ENCODE measurements at places on chromosomes 1 and 21.

DNA sequence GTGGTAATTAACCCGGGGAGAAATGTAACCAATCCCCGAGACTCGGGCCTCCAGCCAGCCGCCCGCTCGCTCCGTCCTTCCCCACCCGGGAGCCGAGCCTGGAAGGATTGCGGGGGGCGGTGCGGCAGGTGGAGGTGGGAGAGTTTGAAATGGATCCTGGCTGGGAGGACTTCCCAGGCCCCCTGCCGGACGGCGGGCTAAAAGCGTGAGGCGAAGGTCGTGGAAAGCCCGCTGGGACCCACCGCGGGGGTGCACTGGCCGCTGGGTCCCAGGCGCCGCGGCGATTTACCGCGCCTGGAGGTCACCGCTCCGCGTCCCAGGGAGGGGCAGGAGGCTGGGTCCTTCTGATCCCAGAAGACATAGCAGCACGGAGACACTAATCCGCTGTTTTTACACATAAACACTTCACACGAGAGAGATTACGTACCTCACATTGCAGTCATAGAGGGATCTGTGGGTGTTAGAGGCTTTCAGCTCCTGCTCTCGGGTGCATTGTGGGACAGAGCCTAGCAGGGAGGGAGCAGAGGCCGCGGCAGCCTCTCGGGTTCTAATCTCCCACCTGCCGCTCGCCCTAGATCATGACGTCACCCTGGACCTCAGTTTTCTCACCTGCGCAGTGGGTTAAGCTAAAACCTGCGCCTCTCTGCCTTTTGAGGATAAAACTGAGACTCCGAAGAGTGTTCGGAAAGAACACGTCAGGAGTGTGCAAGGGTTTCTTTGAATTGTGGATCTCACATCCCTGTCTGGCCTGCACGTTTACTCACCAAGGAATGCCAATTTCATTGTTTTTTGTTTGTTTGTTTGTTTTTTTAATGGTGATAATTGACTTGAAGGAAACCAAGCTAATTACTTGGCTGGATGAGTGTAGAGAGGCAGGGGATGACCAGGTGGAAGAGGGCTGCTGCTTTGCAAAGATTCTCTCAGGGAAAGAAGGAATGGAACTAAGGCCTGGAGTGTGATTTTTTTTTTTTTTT lies 17.1 kb upstream of the TMEM9 start:
- DNase-seq, result peak; percentile 76

GRCh38 chr1:157105988-157106812 lies 6.6 kb upstream of the ETV3L start:
- DNase-seq, result no peak

DNA sequence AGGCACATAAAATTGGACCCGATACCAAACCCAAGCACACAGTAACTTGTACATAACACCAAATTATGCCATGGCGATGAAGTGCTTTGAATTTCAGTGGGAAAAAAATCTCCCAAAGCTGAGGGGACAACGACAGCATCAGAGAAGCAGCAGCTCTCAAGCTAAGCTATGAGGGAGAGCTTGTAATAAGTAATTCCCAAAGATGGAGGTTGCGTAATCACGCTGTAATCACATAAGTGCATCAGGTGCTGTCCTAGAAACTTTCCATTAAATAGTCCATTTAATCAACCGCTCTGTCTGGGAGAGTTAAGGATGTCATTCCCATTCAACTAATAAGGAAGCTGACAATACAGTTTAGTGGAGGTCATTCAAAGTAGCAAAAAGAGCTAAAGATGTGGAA lies 37.6 kb upstream of the KRTAP19-8 start:
- DNase-seq, result no peak

DNA sequence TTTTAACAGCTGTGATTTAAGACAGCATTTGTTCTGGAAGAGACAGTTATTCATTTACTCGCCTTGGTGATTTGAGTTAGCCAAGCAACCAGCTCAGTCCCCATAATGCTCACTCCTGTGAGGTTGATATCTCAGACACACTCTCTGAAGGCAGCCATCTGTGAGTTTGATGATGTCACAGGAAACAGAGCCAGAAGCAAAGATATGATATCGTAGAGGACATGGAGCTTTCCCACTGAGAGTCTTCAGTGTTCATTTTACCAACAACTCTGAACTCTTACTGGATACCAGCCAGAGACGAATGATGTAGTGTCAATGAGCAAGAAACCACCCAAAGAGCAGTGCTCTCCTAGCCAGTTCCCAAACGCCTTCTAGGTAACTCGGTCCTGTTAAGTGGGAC lies 219.4 kb downstream of the SLC35F3 start:
- DNase-seq, result no peak

DNA sequence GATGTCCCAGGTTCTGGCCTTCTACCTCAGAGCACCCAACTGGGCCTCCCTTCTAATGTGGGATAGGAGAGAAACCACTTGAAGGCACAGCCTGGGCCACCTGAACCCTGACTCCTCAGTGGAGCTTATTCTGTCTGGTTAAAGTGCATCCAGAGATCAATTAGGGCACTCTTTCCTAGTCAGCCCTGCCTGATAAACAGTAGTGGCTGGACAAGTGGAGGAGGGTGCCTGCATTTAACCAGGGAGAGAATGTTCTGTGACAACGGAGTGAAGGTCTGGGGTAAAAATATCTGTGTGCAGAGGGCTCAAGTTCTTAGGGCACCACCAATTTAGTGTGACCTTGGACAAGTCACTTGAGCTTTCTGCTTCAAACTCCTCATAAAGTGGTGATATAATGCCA lies 101.8 kb downstream of the FAM78B start:
- DNase-seq, result no peak

GRCh38 chr1:93663208-93663614 lies 18.4 kb downstream of the BCAR3 start:
- no peak for DNase-seq

GRCh38 chr1:153933955-153934354 lies 11.2 kb upstream of the GATAD2B start:
- DNase-seq, result no peak

GRCh38 chr1:24898152-24898908 lies 31.7 kb downstream of the RUNX3 start:
- peak; percentile 12 for DNase-seq

DNA sequence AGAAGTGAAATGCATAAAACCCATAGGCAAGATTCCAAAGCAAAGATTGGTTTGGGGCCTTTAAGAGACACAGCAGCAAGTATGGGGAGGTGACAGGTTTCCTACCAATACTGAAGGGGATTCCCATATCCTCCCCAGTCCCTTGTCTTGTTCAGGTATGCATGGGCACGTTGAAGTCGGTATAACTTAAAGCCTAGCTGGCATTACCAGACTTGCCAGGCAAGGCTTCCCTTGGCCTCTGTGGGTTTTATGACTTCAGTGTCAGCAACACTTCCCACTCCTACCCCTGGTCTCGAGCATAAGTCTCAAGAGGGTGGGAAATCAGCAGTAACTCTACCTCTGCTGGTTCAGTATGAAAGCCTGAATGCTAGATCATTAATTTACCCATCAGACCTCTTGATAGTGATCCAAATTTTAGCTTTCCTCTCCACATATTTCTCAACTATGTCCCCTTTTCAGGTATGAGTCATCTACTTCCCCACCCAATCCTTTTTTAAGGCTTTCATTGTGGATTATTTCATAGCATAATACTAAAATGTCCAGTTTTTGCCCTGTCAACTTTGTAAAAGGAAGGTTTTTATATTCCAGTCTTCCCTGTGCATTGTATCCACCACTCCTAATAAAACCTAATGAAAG lies 6.8 kb downstream of the CYP4X1 start:
- DNase-seq, result no peak

DNA sequence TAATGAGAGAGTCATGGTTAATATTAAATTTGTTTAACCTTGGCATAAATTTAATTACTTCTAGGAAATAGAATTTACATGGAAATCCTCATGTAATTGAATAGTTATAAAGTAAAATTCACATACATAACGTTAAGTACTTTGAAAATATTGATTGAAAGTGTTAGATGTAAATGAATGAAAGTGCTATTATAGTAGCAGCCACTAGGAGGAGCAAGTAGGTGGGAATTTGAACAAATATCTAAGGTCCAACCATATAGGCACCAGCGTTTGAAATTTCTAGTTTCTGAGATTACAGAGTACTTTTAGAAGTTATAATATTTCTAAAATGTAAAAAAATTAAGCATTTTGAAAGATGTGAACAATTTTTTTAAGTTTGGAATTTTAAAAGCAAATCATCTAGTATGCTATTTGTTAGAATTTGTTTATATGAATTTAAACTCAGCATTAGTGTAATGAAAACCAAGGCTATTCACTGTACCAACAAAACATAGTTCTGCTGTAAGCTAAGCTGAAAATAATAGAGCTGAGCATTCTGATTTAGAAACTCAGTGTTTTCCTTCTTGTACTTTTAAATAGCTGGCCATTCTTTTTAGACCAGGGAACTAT lies 3.3 kb downstream of the B3GALT2 start:
- DNase-seq, result peak; percentile 86

GRCh38 chr1:109931189-109931731 lies 20.6 kb downstream of the CSF1 start:
- DNase-seq, result no peak

DNA sequence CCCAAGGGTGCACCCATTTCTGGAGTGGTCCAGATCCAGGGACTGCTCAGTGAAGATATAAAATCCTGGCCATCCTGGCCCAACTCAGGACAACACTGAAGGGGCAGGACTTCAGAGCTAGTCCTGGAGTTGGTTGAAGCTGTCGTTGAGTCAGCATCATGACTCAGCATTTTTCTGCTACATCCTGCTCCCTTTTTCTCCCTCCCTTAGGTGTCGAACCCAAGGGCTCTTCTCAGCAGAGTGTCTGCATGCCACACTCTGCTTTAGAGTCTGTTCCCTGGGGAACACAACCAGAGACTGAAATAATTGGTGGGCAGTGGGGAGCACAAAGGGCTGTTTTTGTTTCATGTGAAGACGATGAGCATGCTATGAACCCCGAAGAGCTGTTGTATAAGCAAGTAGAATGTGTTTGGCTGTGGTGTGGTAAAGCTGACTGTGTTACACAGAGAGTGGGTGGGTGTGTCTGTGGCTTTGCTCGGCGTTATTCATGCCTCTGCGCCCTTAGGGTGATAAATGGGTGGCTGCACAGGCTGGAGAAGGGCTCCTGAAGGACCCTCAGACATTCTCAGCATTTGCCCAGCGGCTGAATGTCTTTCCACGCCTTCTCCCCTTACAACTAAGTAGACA lies 167.2 kb downstream of the CYYR1 start:
- DNase-seq, result peak; percentile 22

- no peak for DNase-seq
Observed at GRCh38 chr21:33383056-33383888, 19.9 kb upstream of the IFNGR2 start.

GRCh38 chr1:222054416-222054815 lies 312.5 kb upstream of the DUSP10 start:
- DNase-seq, result no peak

DNA sequence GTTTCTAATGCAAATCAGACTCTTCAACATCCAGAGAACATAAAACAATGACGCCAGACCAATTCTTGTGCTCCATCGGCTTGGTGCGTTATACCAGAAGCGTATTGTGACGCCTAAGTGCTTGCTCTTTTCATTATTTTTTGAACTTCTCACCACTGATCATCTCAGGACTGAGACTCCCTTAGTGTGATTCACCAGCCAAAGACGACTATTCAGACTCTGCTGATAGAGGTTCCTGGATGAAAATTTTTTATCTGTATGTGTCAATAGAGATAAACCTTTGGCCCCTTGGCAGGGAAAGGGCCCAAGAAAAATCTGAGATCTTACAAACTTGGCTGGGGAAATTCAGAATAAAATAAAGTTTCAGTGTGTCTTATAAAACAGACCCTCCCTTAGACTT lies 856 bp upstream of the GREM2 start:
- DNase-seq, result no peak

DNA sequence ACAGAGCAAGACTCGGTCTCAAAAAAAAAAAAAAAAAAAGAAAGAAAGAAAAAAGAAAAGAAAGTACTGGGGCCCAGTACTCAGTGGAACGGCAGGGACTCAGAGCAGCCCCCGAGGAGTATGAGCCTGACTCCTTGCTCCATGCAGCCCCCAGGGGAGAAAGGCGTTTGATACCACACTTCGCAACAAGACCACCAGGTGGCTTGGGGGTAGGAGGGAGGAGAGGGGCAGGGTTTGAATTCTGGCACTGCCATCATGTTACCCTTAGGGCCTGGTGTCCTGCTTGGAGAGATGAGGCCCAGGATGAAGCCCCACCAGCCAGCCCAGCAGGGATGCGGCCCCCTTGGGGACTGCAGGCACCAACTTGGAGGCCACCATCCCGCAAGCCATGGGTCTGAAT lies 321.3 kb upstream of the VAMP3 start:
- DNase-seq, result no peak

DNA sequence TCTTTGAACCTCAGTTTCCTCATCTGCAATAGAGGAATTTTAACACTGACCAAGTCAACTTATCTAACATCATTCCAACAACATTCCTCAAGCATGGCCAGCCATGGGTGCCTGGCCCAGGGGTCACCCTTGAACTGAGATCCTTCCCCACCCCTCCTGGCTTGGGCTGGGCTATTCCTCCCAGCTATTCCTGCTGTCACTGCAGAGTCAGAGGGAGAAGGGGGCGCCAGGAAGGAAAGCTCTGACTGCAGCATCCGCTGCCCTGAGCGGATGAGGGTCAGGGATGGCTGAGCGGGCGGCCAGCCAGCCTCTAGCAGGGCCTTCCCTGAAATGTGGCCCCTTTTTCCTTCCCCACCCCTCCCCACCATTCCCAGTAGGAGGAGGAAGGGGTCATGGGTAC lies 3.1 kb downstream of the TINAGL1 start:
- no peak for DNase-seq

- DNase-seq, result peak; percentile 5
Observed at GRCh38 chr1:173212952-173213491, 5.9 kb upstream of the TNFSF4 start.

GRCh38 chr21:38863291-38863690 lies 57.6 kb downstream of the ETS2 start:
- DNase-seq, result no peak

All from brain (organoid and tissue), 16 donors.